ENCODE measurements at places on chromosomes 4 and X.

DNA sequence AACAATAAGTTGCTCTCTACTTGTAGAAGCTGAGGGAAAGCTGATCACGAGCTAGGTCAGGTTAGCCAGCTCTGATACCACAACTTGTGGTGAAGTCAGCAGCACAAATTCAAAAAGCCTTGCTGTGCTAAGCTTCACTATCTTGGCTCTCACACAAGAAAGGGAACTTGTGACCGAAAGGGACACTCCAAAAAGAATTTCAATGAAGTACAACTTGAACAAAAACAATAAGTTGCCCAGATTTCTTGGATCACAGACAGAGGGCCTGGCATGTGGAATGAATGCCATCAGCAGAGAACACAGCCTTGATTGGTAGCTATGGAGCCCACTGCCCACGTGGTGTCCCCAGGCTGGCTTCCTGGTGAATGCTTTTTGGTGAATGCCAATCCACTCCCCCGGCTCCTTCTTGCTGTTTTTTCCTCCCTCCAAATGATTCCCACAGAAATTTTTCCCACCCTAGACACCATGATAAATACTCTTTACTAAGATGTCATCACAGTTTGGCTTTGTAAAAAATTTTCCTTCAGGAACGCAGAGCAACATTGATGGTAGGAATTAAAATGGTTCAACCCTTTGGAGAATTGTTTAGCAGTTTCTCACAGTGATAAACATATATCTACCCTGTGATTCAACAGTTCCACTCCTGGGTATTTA, 82.6 kb downstream of the ANXA3 start:
- DNase-seq, result no peak

GRCh38 chr4:147050356-147050765, 104.7 kb upstream of the TTC29 start:
- no peak for DNase-seq

- DNase-seq, result peak; percentile 73
Measured at GRCh38 chrX:153944140-153944799, at the start of gene RENBP. RENBP (minus strand) TSS chrX:153944643; CDS start chrX:153944610, 33 bp downstream.

DNA sequence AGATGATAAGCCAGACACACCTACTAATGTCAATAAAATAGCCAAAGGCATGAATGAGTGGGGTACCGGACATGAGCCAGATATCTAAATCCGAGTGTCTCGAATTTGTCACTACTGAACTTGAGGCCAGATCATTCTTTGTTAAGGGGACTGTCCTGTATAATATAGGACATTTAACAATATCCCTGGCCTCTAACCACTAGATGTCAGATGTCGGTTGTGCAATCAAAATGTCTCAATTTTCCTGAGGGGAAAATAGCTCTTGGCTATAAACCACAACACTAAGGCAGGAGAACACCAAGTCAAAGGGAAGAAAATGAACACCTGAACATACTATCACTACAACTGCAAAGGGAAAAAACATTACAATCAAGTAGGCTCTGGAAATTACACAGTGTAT, 154.5 kb downstream of the GPM6A start:
- DNase-seq, result no peak

GRCh38 chr4:124491361-124492145, 221.0 kb downstream of the ANKRD50 start:
- DNase-seq, result no peak

DNA sequence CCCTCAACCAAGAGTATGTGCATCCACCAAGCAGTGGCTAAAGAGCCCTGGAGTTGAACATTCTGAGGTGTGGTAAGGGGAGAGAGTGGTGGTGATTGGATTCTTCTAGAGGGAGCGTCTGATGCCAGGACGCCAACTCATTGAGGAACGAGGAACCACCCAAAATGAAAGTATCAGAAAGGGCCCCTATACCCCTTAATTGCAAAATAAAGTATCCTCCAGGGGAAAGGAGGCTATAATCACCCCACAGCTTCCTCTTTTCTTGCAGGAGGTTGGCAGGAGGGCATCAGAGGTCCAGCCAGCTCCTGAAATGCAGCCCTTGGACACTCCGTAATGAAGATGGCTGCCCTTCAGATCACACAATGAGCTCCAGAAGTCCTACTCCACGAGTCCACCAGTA, 5.3 kb upstream of the KIAA1210 start:
- DNase-seq, result no peak

All from CD4-positive, alpha-beta T cell treated with Interleukin-6 for 4 hours (primary cell).